Activated naive CD4-positive, alpha-beta T cell (primary cell): ENCODE measurements at places on chromosomes 7 and 10.
A peak's percentile ranks its signal among the peaks of the same experiment; 100 is the strongest.

DNA sequence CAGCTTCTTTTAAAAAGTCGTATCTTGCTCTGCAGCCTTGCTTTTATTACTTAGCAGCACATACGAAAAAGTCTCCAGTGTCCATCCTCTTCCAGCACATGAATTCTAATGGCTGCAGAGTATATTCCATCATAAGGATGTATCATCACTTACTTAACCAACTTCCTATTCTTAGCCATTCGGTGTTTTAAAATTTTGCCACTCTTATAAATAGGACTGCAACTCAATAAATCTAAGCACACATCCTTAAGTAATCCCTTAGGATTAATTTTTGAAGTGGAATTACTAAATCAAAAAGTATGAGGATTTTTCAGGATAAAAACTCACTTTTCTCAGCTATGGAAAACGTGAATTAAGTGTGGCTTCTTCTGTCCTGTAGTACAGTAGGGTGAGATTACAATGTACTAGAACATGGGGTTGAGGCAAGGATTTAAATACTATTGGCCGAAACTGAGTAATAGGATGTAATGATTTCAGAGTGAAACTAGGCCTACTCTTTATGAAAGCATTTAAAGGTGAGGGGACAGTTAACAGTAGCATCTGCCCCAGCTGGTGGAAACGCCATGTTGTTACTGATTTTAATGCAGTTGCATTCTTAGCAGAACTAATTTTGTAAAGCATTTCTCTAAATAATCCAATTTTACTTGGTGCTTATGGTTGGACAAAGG is 1035.5 kb downstream of the LRMDA start:
- DNase-seq = no peak

GRCh38 chr10:124072106-124072505 is 21.3 kb downstream of the CHST15 start:
- DNase-seq = no peak

DNA sequence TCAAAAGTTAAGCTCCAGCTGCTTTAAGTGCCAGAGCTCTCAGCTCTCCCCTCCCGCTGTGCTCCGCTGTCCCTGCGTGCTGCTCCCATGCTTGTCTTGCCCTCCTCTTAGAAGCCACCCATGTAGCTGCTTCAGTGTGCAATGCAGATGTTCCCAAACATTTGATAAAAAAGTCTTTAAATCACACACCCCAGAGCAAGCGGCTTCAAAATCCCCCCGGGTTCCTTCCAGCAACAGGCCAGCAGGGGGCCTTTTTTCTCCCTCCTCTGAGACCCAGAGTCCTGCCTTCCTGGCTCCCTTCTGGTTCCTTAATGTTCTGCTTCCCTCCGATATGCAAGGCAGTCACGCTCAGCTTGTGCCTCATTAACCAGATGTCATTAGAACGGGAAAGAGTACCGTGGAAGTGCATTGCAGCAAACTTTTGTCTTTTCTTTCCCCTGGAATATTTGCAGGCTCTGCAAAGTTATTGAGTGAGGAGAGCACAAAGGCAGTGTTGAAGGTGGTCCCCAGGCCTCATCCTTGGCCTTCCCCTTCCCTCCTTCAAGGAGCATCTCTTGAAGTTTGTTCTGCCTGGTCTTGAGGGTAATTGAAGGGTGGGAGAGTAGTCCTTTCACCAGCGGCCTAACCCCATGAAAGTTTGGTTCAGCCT is 25.5 kb downstream of the LDB3 start:
- DNase-seq = no peak

GRCh38 chr10:72334825-72335393 is 19.8 kb downstream of the DNAJB12 start:
- no peak for DNase-seq

GRCh38 chr10:97898429-97898828 is 48.8 kb downstream of the GOLGA7B start:
- no peak for DNase-seq

- no peak for DNase-seq
Observed at GRCh38 chr7:69756235-69756634, 158.0 kb downstream of the AUTS2 start.

GRCh38 chr10:58517081-58517480 is 4.4 kb downstream of the BICC1 start:
- DNase-seq = no peak

DNA sequence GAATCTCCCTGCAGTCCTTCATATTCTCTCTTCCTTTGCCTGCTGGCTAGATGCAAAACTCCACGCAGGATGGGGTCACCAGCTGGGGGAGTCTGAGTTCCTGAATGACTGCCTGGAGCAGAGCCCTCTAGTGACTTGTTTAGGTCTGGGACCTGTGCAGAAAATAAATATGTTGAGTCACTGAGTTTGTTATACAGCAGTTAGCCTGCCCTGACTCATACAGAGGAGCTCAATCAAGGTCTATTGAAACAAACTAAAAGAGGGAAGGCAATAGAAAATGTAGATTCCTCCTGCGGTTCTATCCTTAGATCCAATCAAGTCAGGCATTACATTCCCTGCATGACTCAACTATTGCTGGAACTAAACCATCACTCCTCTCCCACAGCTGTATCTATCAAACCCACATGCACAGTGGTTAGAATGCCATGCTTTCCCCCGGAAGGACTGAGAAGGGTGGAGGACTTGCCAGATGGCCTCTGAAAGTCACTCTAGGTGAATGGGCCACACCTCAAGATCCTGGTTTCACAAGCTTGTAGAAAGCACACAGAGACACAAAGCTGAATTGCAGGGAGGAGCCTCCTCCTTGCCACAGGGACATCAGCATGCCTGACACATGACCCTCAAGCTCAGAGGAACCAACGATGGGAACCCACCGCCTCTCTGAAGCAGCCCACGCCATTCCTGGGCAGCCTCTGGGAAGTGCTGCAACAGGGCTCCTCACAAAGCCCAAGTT is 73.9 kb downstream of the SH3PXD2A start:
- no peak for DNase-seq

GRCh38 chr7:151080067-151080521 is 515 bp downstream of the FASTK start:
- DNase-seq = no peak

DNA sequence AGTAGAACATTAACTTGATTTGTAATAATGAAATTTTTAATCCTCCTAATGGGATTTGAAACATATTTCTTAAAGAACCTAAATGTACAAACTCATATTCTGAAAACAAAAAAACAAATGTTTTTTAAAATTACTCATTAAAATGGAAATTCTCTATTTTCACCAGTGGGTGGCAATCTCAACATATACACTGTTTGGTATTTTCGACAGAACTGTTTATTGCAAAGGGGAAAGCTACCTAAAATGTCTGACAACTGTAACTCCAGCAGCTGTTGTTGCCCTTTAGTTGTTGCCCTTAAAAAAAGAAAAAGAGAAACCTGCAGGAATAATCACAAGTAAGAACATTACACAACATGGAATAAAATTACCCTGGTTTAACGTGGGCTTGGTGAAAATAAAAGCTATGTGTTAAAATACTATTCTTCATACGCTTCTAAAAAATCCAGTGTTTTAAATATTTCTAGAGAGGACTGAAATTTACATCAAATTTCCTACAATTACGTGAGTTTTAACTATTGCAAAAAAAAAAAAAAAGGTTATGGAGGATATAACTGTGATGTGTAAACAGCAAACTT is 54.5 kb downstream of the COL1A2 start:
- no peak for DNase-seq

DNA sequence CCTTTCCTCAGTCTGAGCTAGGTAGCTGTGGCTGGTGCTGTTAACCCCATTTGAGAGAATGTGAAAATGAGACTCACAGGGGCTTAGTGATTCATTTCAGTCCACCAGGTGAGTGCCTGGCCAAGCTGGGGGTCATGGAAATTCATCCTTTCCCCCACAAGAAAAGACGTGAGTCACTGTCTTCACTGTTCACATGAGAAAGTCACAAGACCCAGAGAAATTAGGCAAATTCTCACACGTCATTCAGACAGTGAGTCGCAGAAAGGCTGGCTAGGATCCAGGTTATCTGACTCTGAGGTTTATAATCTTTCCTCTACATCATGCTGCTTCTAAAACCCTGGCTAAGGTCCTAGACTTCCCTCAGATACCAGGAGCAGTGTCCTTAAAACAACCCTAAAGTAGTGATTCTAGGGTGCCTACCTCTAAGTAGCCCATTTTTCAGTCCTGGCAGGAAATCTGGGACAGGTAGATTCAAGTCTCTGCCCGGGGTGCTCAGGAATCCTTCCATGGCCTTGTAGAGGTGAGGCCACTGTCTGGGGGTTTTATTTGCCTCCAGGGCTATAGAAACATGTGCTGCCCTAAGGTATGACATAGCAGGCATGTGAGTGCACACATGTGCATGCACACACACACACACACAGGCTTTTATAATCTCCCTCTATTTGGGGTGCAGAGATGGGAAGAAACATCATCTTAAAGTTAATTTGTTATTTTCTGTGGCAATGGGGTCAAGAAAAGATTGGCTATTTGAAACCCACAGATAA is 427.9 kb upstream of the CELF2 start:
- DNase-seq = no peak

DNA sequence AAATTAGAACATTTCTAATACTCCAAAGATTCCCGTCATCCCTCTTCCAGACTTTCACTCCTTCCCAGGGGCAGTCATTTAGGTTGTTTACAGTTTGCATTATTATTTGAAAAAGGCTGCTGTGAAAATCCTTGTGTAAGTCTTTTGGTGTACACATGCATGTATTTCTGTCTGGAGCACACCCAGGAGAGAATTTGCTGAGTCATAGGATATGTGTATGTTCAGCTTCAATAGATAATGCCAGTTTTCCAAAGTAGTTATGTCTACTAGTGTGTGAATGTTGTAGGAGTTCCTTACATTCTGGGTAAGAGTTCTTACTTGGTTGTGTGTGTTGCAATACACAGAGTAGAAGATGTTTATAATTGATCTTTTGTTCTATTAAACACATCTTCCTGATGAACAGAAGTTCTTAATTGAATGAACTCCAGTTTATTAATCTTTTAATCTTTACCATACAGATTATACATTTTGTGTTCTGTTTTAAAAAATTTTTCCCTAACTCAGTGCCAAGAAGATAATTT is 25.3 kb downstream of the CROT start:
- no peak for DNase-seq

DNA sequence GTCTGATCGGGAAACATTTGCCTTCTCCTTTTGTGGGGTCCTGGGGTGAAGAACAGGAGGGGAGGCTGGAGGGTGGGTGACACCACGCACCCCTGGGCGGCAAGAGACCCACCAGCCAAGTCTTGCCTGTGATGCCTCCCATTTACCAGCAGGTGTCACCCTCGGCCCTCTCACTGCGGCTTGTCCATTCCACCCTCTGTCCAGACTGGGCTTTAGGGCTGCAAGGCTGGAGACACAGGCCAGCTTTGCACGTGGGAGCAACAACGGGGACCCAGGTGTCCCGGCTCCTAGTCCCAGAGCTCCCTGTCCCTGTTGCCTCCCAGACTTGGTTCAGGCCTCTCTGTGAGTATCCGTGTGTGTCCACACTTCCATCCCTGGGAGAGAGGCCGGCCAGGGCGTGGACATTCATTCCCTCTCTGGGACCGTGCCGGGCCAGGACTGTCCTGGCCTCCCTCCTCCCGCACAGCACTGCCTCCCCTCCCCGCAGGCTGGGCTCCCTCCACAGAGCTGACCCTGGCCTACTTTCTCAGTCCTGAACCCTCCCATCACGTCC is 36.2 kb upstream of the GTF2IRD1 start:
- DNase-seq = peak; percentile 24

- no peak for DNase-seq
Observed at GRCh38 chr10:5888351-5888750, 1.3 kb downstream of the ANKRD16 start.

GRCh38 chr10:108913300-108913699 is 1010.0 kb downstream of the XPNPEP1 start:
- DNase-seq = no peak

- DNase-seq = no peak
Observed at GRCh38 chr7:155456738-155457543, 988 bp upstream of the EN2 start.

GRCh38 chr10:52662256-52662655 is 110.3 kb downstream of the MBL2 start:
- DNase-seq = no peak

GRCh38 chr7:129605960-129606614 is 5.4 kb upstream of the NRF1 start:
- DNase-seq = no peak

- no peak for DNase-seq
Observed at GRCh38 chr7:104445393-104445792, 117.0 kb downstream of the LHFPL3 start.

DNA sequence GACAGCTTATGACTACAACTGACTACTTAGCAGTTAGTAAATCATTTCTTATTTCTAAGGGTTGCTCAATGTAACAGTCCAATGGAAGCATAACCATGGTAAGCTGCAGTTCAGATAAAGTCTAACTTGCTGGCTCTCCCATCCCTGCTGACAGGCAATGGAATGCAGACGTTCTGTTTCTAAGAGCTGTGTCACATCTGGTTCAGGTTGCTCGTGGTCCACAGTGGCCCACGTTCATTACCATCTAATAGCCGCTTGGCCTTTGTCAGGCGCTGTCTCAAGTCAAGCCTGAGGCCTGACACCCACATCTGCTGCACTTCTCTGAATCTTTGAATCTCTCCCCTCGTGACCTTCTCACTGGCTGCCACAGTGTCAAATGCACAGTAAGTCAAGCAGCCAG is 240.8 kb downstream of the FGFR2 start:
- DNase-seq = no peak

GRCh38 chr10:66591865-66592264 is 334.0 kb upstream of the LRRTM3 start:
- no peak for DNase-seq

DNA sequence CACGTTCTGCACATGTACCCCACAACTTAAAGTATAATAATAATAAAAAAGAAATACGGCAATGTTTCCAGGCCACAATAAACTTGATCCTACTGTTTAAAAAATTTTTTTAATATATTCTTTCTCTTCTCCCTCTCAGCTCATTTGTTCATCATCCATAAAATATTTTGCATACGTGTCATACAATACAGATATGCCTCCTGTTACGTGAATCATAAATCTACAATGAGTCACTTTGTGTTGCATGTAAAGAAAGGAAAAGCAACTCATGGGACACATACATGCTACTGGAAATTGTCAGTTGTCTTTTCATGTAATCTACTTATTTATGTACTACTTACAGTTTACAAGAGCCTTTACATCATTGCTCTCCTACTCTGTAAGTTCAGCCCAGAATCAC is 1.1 kb upstream of the TECTB start:
- DNase-seq = no peak

- no peak for DNase-seq
Observed at GRCh38 chr10:128337860-128338378, 211.7 kb upstream of the MKI67 start.

DNA sequence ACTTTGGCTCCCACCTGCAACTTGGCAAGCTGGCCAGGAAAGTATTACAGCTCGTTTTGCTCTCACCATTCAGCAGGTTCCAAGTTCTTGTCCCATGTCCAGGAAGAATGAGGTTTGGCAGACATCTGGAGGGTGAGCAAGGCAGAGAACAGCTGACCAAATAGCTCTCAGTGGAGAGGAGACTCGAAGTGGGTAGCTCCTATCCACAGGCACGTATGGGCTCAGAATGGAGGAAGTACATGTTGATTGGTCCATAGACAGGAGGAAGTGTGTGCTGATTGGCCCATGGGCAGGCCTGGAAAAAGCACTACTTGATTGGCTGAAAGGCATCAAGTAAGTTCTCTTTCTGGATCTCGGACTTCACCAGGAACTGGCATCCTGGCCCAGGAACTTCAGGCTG is 3.0 kb upstream of the NCAPG2 start:
- no peak for DNase-seq

GRCh38 chr10:114679552-114679951 is 21.5 kb upstream of the ABLIM1 start:
- no peak for DNase-seq

- DNase-seq = no peak
Observed at GRCh38 chr7:101936611-101937231, 119.3 kb downstream of the CUX1 start.
